ENCODE measurements at places on chromosomes 11 and 22.

- DNase-seq = no peak
These were observed 13.1 kb downstream of the OR5AK2 start for GRCh38 chr11:57001674-57002401.

DNA sequence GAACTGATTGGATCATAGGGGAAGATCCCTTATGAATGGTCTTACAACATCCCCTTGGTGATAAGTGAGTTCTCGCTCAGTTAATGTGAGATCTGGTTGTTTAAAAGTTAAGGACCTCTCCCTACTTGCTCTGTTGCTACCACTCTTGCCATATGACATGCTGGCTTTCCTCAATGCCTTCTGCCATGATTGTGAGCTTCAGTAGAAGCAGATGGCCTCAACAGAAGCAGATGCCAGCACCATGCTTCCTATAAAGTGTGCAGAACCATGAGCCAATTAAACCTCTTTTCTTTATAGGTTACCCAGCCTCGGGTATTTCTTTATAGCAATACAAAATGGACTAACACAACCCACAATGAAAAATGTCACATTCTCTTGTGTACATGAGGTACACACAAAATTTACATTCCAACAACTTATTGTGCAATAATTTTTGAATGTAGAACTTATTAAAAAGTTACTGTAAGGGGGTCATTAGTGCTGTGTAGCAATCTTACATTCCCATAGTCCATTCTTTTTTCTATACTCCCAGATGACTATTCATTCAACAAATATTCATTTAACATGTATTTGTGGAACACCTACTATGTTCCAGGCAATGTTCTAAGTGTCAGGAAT is 10.3 kb downstream of the CYP2R1 start:
- DNase-seq = no peak

GRCh38 chr22:25370322-25370721 is 150.9 kb downstream of the CRYBB2 start:
- DNase-seq = no peak

- no peak for DNase-seq
These were observed 108.8 kb downstream of the MPPED1 start for GRCh38 chr22:43520632-43521039.
